ENCODE measurements at places on chromosomes 12 and 14. TPM values are rescaled to one million over a fixed set of nuclear protein-coding genes. Genes with fewer than 3 reads are reported as not detected.

The SMOC1 gene
- total RNA-seq = not detected

The FAM234B gene
- 3.0 TPM for total RNA-seq

The BIN2 gene
- total RNA-seq = 127 TPM

The SDR9C7 gene
- total RNA-seq = not detected

The DIO3 gene
- not detected for total RNA-seq

The C14orf180 gene
- not detected for total RNA-seq

GRCh38 chr12:87127272-87127671, 871.1 kb upstream of the MGAT4C start:
- no peaks in the 10 kb centered on the region for H3K4me1 ChIP-seq
- H3K4me3 ChIP-seq = no peak overlapping the region
- no peaks in the 10 kb centered on the region for H3K36me3 ChIP-seq
- no peak for DNase-seq
- no peaks in the 10 kb centered on the region for H3K27me3 ChIP-seq

DNA sequence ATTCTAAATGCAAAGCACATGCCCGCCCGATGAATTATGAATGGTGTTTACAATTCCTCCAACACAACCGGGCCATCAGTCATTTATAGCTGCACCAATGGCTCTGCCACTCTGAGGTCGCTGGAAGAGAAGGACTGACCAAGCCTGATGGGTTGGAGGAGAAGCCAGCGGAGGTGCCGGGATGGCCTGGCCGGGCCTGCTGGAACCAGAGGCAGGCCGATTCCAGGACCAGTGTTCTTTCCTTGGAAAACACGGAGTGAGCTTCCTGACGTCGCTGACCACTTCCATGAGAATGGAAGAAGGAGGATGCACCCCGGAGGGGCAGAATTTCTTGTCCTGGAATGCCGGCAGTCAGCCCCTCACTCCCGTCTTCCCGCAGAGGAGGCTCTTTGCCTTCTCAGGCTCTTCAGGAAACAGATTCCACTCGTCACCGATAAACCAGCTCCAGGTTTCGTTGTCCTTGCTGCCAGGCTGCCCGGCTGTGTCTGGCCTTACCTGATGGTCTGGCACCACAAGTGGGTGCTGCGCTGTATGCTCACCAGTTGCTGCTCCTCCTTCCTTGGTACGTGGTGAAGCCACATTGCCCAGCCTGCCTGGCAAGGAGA, 358.5 kb upstream of the SFSWAP start:
- H3K4me3 ChIP-seq = no peak overlapping the region
- H3K27ac ChIP-seq = no peak overlapping the region
- no peaks in the 10 kb centered on the region for H3K36me3 ChIP-seq
- H3K27me3 ChIP-seq = peaks cover 7% of the 10 kb centered on the region
- H3K4me1 ChIP-seq = no peaks in the 10 kb centered on the region

GRCh38 chr14:63671987-63672386, 30.3 kb upstream of the WDR89 start:
- peaks cover under 1% of the 10 kb centered on the region for H3K36me3 ChIP-seq
- no peaks in the 10 kb centered on the region for H3K4me1 ChIP-seq
- H3K27ac ChIP-seq = no peak overlapping the region
- DNase-seq = no peak
- no peaks in the 10 kb centered on the region for H3K27me3 ChIP-seq
- no peak overlapping the region for H3K4me3 ChIP-seq

DNA sequence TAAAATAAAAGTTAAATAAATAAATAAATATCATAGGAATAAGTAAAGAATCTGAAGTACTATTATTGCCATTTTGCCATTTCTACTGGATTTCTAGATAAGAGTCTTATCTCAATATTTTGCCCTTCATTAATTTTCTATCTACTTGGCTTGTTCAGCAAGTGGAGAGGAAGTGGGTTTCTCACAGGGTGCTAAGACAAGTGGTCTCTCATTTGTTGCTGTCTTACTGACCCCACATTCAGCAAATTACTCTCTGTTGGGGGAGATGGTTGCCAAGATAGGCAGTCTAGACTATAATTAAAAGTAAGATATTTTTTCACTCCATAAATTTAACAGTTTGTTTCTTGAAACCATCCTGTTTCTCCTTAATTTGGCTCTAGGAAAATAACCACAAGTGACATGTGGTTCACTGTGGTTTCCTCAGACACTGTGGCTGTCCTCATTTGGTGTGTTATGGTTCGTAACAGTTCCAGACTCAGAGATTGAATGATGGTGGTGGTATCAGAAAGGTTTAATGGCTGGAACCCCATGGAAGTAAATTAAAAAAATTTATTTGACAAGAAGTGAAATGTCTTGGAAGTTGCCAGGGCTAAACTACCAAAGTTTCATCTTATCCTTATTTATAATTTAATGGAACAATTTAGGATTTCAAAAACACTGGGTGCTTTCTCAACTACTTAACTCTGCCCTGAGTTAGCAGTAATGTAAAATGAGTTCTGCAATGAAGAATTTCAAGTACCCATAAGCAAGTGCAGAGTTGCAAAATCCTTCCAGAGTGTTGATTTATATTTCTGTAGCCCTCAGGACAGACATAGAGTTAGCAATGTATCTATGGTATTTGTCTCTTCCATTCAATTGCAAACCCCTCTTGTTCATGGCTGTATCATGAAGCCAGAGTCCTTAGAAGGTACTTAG, 214.8 kb downstream of the MSRB3 start:
- no peaks in the 10 kb centered on the region for H3K36me3 ChIP-seq
- H3K4me3 ChIP-seq = no peak overlapping the region
- no peak overlapping the region for H3K27ac ChIP-seq
- H3K27me3 ChIP-seq = no peaks in the 10 kb centered on the region

DNA sequence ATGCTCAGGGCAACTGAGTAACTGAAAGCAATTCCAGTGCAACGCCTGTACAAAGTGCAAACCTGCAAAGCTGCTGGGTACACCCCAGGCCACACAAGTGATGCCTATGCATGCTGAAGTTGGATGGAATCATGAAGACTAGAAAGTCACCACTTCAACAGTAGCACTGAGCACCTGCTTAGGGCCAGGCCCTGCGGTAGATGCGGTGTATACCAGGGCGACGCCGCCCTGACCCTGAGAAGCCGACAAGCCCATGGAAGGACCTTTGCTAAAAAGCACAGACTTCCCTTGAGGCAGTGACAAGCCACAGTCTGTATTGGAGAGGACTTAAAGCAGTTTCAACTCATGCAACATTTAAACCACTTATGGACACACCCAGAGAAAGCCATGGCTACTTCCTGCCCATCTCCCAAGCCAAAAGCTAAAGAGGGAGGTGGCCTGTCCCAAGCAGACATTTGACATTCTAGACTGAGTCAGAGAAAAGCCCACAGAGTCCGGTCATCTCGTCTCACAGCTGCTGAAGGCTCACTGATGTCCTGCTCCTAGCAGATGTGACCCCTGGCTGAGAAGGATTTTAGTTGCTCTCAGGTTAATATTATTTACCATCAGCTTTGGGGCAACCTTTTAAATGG, 843.9 kb upstream of the TMEM132C start:
- H3K27ac ChIP-seq = no peak overlapping the region
- H3K4me3 ChIP-seq = no peak overlapping the region
- no peak for DNase-seq
- H3K36me3 ChIP-seq = no peaks in the 10 kb centered on the region
- H3K4me1 ChIP-seq = no peaks in the 10 kb centered on the region
- no peaks in the 10 kb centered on the region for H3K27me3 ChIP-seq

DNA sequence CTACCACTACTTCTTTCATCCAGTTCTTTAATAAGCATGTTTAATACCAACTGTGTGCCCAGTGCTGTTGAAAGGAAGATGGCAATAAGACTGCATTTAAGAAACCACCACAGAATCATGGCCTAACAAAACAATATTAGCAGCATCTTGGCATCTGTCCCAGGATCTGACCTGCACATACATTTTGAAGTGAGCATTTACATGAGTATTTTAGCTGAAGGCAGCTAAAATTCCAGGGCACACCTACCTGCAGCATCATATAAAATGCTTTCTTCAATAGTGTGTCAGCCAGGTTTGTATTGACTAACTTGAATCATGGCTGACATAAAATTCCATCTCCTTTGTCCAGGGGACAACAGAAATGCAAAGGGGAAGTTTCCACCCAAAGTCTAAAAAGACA, 65.0 kb upstream of the ARHGAP5 start:
- no peak for DNase-seq
- H3K4me1 ChIP-seq = no peaks in the 10 kb centered on the region
- no peak overlapping the region for H3K4me3 ChIP-seq
- H3K27me3 ChIP-seq = no peaks in the 10 kb centered on the region
- no peaks in the 10 kb centered on the region for H3K36me3 ChIP-seq

DNA sequence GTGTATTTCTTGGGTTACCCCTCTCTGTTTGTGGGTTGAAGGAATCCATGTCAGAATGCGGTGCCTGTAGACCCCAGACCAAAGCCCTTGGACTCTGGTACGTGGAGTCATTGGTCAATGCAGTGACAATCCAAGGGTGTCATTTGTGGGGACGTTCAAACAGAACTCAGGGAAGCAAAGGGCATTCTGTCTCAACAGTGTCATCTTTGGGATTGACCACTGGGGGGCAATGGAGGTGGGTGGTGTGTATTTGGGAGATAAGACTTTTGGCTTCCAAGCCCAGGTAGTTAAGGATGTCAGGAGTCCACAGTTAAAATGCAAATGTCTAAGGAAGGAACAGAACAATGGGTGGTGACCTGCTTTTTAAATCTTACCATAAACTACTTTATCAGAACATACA, 54.6 kb upstream of the CCDC175 start:
- no peak overlapping the region for H3K27ac ChIP-seq
- DNase-seq = no peak
- H3K4me1 ChIP-seq = no peaks in the 10 kb centered on the region
- peaks cover 40% of the 10 kb centered on the region for H3K27me3 ChIP-seq
- H3K4me3 ChIP-seq = no peak overlapping the region

GRCh38 chr12:125006365-125006764, 12.9 kb downstream of the BRI3BP start:
- no peak for DNase-seq
- H3K27ac ChIP-seq = no peak overlapping the region
- no peaks in the 10 kb centered on the region for H3K4me1 ChIP-seq
- H3K4me3 ChIP-seq = no peak overlapping the region
- H3K36me3 ChIP-seq = no peaks in the 10 kb centered on the region

DNA sequence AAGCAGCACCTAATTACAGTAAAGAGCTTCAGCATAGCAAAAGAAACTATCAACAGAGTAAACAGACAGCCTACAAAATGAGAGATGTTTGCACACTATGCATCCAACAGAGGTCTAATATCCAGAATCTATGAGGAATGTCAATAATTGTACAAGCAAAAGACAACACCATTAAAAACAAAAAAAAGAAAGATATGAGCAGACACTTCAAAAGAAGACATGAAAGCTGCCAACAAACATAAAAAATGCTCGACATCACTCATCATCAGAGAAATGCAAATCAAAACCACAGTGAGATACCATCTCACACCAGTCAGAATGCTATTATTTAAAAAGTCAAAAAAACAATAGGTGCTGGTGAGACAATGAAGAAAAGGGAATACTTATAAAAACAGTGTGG, 273.1 kb downstream of the TMTC2 start:
- no peaks in the 10 kb centered on the region for H3K27me3 ChIP-seq
- no peak overlapping the region for H3K4me3 ChIP-seq
- DNase-seq = no peak
- H3K36me3 ChIP-seq = no peaks in the 10 kb centered on the region
- no peak overlapping the region for H3K27ac ChIP-seq

Measured in CD4-positive, alpha-beta T cell (primary cell).